ENCODE measurements at places on chromosomes 5 and 9.

DNA sequence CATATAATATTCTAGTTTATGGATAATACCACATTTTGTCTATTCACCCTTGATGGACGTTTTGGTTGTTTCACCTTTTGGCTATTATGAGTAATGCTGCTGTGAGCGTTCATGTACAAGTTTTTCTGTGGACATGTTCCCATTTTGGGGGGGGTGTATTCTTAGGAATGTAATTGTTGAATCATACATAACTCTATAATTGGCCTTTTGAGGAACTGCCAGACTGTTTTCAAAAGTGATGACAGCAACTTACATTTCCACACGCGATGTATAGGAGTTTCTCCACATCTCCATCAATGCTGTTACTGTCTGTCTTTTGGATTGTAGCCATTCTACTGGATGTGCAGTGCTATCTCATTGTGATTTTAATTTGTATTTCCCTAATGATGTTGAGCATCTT is 69.8 kb downstream of the SLC46A2 start:
- DNase-seq, result no peak

DNA sequence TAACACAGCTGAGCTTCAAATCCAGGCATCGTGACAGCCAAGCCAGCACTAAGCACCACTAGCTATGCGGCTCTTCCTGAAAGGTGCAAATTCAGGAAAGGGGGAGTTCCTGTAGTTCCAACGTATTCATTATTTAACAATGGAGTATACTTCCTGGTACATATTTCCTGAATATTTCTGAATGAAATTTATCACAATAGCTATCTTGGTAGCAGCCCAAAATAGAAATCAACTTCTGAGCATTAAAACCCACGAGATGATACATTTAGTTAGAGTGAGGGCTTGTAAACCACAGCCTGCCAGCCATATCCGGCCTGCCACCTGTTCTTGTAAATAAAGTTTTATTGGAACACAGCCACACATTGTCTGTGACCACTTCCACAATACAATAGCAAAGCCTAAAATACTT is 109.7 kb upstream of the RETREG1 start:
- no peak for DNase-seq

DNA sequence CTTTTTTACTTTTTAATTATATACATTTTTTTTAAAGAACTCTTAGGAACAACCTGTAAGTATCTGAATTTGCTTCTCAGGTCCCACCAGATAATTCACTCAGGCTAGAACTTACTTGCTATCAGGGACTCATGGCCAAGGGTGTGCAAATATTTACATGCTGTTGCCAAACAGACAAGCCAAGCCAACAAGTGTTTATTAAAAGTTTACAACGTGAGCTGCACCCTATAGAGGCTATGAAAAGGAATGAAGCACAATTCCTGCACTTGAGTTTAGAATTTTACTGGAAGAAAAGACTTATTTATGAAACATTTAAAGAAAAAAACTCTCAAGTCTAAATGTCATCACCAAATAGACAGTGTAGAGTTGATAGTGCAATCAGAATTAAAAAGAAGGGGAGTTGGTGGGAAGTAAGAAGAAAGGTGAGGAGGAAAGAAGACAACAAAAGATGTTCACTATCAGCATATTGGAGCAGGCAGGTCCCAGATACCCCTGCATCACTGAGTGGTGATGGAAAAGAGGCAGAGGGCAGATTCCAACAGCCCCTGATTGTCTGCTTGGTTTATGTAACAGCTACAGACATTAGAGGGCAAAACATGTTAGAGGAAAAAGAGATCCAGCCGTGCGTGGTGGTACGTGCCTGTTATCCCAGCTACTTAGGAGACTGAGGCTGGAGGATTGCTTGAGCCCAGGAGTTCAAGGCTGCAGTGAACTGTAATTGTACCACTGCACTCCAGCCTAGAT is 32.8 kb downstream of the SH3RF2 start:
- no peak for DNase-seq

- DNase-seq, result no peak
Measured at GRCh38 chr5:111950660-111951059, 193.7 kb upstream of the NREP start.

GRCh38 chr9:37902796-37903646 is 906 bp downstream of the SLC25A51 start:
- DNase-seq, result no peak

DNA sequence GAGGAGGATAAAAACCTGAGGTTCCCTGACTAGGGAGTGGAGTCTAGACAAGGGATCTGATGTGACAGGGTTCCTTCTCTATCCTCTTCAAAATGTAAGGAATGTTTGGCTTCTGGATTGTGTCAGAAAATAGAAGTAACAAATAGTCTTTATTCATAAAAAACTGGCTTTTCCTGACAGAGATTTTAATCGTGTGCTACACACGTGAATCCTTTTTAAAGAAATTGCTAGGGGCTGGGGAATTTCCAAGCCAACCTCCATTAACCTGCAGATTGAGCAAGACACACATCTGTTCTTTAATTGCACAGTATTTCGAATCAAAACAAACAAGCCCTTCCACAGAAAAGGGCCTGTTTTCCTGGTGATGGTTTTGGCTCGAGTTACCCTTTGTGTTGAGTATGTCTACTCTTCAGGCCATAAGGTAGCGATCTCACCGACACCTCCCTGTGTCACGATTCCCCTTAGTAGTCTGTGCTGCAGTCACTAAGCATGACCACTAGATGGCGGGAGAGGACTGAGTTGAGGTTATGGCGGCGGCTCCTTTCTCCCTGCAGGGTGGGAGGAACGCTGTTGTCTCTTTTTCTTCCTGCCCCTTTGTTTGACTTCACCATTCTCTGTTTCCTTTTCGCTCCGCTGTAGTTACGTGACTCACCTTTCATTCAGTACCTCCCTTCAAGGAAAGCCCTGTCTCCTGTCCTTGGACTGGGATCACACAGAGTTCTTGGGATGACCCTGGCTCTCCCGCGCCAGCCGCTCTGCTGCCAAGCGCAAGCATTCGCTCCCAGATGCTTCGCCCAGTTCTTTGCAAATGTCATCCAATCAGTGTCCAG is 137.1 kb upstream of the SLC24A2 start:
- peak; percentile 51 for DNase-seq

- no peak for DNase-seq
Measured at GRCh38 chr5:31153521-31153920, 40.0 kb upstream of the CDH6 start.

GRCh38 chr9:129801504-129801903 is 1.5 kb upstream of the TOR1B start:
- no peak for DNase-seq

GRCh38 chr5:115801152-115801551 is 15.3 kb downstream of the CDO1 start:
- no peak for DNase-seq

GRCh38 chr5:166163996-166164610 is 2127.3 kb upstream of the WWC1 start:
- no peak for DNase-seq
